Stimulated activated CD8-positive, alpha-beta memory T cell treated with anti-CD3 and anti-CD28 coated beads, Interleukin-4, amount 100 ng/mL, for 4 hours (primary cell): ENCODE measurements at places on chromosomes 4 and X.

- no peak for DNase-seq
Measured at GRCh38 chr4:70449220-70449619, 22.8 kb upstream of the MUC7 start.

- DNase-seq, result no peak
Measured at GRCh38 chr4:152509595-152510225, 26.2 kb downstream of the FBXW7 start.

DNA sequence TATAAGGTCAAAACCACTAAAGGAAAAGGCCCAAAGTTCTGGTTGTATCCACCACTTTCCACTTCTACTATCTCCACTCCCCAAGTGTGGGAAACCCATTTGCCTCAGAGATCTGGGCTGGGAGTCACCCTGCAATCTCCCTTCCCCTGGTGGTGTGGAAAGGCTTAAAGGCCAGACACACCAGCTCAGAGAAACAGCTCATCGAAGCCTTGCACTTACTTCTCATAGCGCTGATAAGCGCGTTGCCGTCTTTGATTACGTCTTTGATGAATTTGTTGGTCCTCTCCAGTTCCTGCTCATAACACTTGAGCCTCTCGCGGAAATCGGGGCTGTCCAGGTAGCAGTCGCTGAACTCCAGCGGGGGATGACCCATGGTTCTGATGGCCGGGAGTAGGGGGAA, 647 bp downstream of the OPHN1 start:
- DNase-seq, result no peak

DNA sequence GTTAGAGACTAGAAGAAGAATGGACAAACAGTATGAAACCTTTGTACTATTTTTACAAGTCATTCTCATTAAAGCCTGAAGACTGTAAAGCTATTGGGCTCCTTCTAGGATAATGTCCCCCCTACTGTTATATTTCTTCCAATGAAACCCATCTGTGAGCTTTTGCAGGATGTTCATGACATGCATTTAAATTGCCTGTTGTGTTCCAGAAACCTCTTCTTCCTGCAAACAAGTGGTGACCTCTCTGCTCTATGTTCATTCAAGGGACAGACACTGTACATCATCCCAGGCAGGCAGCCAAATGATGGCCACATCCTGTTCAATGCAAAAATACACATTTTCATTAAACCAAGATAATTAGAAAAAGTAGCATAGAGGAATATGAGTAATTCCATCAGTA, 128.0 kb downstream of the C4orf33 start:
- no peak for DNase-seq

GRCh38 chrX:68490644-68491043, 8.2 kb upstream of the YIPF6 start:
- DNase-seq, result no peak

GRCh38 chr4:16772366-16772850, 126.0 kb downstream of the LDB2 start:
- DNase-seq, result no peak
